ENCODE measurements at places on chromosomes 16 and 17.

- no peak for DNase-seq
These were observed 841.2 kb downstream of the CDH8 start for GRCh38 chr16:61195006-61195405.

DNA sequence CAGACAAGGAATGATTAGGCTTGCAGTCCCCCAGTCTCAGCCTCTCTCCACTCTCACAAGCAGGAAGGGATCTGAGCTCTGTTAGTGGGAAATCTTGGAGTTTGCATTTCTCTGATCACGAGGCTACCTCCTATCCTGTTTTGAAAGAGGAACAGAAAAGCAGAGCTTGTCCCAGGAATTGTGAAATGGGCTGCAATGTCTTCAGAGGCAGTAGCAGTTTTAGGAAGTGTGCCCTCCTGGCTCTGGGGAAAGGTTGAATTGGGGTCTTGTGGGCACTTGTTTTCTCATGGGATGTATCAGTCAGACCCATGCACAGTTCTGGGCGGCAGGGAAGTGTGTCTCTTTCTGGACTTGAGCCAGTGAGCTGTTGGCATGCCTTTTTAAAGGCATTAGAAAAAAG lies 22.8 kb downstream of the NUP85 start:
- no peak for DNase-seq

DNA sequence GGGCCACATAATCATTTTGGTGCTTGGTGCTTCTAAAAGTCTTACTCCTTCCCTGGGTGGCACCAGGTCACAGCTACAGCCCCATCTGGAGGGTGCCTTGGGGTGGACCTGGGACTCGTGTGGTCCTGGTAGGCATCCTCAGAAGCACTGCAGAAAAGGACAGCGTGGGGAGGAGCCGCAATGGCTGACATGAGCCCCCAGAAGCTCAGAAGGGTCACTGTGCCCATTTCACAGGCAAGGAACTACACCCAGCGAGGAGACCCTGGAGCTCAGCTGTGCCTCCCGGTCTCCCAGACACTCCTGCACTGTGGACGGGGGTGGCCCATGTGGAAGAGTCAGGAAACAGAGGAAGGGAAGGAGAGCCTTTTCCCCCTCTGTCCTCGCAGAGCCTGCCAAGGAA lies 26.4 kb downstream of the C17orf100 start:
- DNase-seq: no peak

GRCh38 chr17:10549096-10549842 lies at the start of gene MYH2:
Gene MYH2, minus strand, starts transcription at chr17:10549658. Its CDS starts 1,738 bp downstream, at chr17:10547920.
- DNase-seq: no peak
